ENCODE measurements at places on chromosomes 13 and 19. TPM values are rescaled to one million over a fixed set of nuclear protein-coding genes. Genes with fewer than 3 reads are reported as not detected.

The PGLYRP1 gene
- not detected for total RNA-seq

The TGFBR3L gene
- 0.89 TPM for total RNA-seq

The MISP gene
- total RNA-seq = 0.12 TPM

The JAK3 gene
- total RNA-seq = 0.55 TPM

The C1QTNF9 gene
- not detected for total RNA-seq

The ZNF418 gene
- total RNA-seq = 8.4 TPM

The TMEM145 gene
- 0.77 TPM for total RNA-seq

Data from uterine smooth muscle cell (primary cell).